CD4-positive, alpha-beta T cell treated with Interleukin-21 for 1 hour (primary cell): ENCODE measurements at places on chromosomes 5 and 9.

- no peak for DNase-seq
These were observed 11.0 kb upstream of the HAPLN1 start for GRCh38 chr5:83731638-83732037.

GRCh38 chr5:76443066-76443800 lies 40.1 kb downstream of the IQGAP2 start:
- DNase-seq = no peak

GRCh38 chr5:131622633-131623032 lies 12.4 kb downstream of the RAPGEF6 start:
- DNase-seq = no peak

DNA sequence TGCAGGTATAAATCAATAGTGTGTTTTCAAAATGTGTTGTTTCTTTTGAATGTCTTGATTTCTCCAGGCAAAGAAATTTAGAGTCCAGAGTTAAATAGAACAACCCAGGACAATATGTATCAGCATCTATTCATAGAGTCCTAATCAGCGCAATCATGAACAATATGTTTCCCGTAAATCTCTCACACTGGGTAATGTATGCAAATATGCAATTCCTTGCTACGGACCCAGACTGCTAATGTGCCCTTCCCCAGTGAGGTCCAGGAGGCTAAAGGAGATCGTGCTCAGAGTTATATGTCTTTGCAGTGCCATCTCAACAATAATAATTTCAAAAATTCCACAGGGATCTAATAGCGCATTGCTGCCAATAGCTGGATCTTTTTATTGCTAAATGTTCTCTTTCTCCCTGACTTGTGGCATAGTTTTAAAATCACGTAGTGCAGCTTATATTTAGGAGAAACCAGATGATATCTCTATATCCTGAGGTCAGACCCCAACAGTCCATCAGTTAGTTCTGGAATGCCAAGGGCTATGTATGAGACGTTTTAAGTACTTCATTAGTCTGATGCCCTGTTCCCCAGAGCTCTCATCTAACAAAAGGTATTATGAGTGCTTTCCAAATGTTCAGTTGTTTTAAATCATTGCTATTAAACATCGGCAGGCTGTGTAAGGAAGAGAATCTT lies 145.1 kb downstream of the MARCHF11 start:
- DNase-seq = no peak

GRCh38 chr9:86098824-86099700 lies at the start of gene GOLM1:
Gene GOLM1 (minus strand): TSS chr9:86099558. CDS start chr9:86079320, 20,238 bp downstream.
- peak; percentile 8 for DNase-seq

DNA sequence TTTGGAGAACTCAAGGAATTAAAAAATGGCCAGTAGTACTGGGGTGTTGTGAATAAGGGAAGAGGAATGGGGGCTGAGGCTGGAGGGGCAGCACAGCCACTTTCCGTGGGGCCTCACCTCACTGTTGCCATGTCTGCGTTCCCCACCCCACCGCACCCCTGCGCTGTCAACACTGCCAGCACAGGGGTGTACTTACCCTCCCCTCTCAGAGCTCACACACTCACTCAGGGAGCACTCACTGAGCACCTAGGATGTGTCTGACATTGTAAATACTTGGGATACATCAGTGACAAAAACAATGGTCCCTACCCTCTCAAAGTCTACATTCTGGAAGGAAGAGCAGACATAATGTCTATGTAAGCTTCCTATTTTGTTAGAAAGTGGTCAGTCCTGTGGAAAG lies 3.4 kb upstream of the RPS14 start:
- DNase-seq = no peak

GRCh38 chr9:111663301-111663823 lies 2.0 kb downstream of the GNG10 start:
- no peak for DNase-seq

DNA sequence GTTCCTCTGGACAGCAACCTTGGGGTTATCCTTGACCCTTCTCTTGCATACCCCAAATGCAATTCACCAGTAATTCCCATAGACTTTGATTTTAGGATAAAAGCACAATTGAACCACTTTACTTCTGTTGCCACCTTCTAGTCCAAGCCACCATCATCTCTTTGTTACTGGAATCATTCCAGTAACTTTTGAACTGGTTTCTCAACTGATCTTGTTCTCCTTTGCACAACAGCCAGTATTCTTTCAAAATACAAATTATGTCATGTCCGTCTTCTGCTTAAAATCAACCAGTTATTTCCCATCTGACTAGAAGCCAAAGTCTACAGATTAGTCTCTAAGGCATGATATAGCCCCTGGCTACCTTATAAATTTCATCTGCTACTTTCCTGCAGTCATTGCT lies 21.4 kb downstream of the SLC25A46 start:
- DNase-seq = no peak

DNA sequence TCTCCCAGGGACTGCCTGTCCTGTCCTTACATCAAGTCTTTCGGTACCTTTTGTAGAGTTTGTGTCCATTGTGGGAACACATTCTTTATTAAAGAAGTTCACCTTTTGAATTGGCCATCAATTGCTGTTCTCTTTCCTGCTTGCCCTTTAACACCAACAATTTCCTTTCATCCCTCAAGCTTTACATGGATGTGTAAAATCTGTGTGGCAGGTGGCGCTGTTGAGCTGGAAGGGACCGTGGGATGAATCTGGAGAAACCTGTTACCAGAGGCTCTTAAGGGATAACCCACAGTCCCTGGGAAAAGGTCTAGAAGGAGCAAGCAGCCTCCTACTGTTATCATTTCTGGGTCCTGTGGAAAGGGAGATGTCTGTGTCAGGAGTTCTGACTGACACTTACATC lies 7.9 kb upstream of the ZFP62 start:
- DNase-seq = peak; percentile 60

DNA sequence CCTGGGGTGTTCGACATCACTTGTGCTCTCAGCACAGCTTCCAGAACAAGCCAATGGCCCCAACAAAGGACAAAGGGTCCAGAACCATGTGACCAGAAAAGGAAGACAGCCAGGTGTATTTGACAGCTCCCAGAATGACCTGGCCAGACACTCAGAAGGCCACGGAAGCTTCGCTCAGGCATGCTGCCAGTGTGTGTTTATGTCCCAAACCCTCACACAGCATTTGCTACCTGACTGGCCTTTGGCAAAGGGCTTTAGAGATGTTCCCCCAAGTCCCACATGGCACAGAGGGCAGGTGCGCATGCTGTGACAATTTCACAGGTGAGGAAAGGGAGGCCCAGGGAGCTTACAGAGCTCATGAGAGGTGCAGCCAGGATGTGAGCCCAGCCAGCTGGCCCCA lies 39.5 kb downstream of the MED10 start:
- no peak for DNase-seq

DNA sequence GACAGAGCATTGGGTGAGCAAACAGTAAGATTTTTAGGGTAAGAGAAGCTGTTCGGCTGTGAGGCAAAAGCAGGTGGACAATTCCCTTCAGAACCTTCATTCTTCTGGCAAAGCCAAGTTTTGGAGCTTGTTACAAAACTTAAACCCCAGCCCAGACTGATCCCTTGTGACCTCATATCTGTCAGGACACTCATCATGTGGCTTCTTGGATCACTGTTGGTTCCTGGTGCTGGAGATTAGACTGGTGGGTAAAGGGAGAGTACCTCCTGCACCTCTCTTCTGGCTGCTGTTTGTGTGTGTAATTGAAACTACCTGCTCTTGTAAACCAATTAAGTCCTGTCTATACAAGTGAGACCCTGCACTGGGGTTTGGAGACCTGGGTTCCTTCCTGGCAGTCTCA lies 21.0 kb downstream of the LARP1 start:
- DNase-seq = no peak

DNA sequence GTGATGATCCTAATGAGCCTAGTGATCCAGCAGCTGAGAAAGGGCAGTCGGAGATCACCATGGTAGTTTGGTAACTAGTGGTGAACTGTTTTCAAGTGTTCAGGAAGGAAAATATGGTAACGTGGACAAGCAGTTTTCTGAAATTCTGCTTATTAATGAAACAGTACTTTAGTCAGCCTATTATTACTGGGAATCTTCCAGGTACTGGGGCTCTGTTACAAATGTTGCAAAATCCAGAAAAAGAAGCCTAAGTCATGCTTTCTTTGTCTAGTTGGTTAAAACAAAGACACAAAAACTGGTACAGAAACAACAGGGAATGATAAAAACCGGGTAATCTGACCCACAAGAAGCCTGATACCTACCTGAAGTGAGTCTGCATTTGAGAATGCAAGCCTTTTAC lies 18.2 kb downstream of the TTC23L start:
- DNase-seq = no peak

DNA sequence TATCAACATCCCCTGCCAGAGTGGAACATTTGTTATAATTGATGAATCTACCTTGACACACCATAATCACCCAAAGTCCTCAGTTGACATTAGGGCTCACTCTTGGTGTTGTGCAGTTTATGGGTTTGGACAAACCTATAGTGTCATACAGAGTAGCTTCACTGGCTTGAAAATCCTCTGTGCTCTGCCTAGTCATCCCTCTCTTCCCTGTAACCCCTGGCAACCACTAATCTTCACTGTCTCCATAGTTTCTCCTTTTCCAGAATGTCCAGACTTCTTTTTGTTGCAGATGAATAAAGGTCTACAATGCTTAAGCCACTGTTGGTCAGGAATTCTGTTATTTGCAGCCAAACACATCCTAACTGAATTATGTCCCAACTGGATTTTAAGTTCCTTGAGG lies 22.5 kb upstream of the SUB1 start:
- no peak for DNase-seq

DNA sequence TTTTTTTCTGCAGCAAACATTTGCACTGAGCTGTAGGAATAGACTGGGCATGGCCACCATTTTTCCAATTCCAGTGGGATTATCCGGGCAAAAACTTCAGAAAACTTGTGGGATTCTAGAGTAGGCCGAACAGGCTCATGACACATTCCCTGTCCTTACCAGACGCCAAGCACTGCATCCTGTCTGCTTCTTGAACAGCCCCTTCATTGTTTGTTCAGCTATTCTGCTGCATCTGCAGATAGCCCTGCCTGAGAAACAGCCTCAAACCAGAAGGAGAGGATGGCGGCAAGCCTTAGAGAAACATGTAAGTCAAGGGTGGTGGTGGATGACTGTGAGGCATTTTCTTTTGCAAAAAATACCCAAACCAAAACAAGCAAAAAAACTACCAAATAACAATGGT lies 111.8 kb upstream of the NTRK2 start:
- DNase-seq = no peak

DNA sequence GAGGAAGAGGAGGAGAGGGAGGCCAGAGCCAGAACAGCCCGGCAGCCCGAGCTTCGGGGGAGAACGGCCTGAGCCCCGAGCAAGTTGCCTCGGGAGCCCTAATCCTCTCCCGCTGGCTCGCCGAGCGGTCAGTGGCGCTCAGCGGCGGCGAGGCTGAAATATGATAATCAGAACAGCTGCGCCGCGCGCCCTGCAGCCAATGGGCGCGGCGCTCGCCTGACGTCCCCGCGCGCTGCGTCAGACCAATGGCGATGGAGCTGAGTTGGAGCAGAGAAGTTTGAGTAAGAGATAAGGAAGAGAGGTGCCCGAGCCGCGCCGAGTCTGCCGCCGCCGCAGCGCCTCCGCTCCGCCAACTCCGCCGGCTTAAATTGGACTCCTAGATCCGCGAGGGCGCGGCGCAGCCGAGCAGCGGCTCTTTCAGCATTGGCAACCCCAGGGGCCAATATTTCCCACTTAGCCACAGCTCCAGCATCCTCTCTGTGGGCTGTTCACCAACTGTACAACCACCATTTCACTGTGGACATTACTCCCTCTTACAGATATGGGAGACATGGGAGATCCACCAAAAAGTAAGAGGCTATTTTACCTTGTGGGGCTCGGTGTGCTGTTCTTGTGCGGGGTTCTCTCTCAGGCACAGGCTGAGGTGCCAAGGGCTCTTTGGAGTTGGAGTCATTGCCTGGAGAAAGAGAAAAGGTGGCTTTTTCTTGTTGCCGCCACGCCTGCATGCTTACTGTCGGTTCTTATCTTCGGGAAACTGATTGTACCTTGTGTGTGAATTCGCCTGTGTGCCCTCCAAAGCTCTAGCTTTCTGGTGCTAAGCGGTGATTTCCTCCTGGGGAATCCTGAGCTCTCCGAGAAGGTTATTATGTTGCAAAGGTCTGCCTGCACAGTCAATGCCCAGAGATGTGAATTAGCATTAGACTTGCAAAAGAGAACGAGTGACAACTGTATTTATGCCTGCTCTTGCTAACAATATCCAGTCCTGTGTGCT lies at the start of gene ISL1:
Gene ISL1, plus strand, starts transcription at position 318 of the 991 bp plus-strand sequence. Its CDS starts 224 bp downstream, at position 542.
- DNase-seq = no peak

DNA sequence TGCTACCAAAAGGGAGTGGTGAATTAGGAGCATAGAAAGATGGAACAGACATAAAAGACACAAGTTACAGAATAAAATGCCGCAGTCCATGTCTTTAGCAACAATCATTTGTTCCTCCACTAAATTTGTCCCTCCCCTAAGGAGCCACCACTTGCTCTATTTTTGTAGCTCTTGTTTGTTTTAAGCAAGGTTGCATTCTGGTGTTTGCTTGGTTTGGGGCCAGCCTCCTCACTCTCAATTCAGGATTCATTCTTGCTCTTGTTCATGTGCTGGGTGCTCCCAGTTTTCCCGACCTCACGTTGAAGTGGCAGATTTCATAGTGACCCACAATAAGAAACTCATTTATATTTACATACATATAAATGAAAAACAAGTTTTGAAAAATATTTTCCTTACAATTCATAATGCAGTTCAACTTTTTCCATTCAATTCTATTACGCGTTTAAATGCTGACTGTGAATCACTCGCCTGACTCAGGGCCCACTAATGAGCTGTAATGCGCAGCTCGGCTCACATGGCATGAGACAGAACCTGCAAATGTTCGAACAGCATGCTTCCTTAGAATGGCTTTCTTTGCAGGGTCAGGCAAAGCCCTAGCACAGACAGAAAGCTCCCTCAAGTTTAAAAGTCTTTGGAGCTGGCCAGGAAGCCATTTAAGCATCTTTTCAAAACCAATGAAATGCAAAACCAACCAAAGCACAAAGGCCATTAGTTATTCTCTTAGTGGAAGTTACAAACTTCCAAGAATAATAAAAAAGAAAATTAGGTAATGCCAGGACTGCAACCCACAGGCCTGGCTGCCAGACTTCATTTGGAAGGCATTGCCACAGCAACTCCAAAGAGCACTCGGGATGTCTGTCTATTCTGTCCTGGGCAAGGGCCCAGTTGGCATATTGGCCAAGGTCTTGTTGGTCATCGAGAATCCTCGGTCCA lies 41.7 kb downstream of the RETREG1 start:
- no peak for DNase-seq

GRCh38 chr5:108801776-108802175 lies 54.1 kb downstream of the FER start:
- DNase-seq = no peak

GRCh38 chr5:73940026-73940425 lies 314.0 kb downstream of the ARHGEF28 start:
- DNase-seq = no peak

DNA sequence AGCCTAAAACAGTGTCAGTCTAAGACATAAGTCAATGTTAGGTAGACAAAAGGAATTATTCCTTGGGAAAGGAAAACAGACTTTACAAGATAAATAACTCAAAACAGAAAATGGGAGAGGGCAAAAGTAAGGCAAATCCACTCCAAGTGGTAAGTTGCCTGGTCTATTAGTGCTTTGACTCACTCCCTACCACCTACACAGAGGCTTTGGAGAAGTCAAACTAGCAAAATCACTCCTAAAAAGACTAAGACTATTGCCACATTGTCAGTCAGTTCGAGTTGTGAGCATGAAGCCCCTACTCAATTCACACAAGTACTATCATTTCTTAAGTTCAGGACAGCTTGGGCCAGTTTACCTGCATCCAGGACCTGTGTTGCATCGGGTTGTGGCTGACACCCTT lies 5.2 kb upstream of the ZBTB6 start:
- DNase-seq = no peak

- no peak for DNase-seq
These were observed 241.0 kb downstream of the AOPEP start for GRCh38 chr9:94967482-94967881.
